Lower lobe of right lung (tissue), 2 donors: ENCODE measurements at places on chromosomes 5 and 9. TPM values are rescaled to one million over a fixed set of nuclear protein-coding genes. Genes with fewer than 3 reads are reported as not detected.

The SHB gene
- total RNA-seq: 25.3 TPM

The LURAP1L gene
- 29.2 TPM for total RNA-seq

The SOWAHA gene
- total RNA-seq: 0.18 TPM

The ARID3C gene
- not detected for total RNA-seq

The ACTBL2 gene
- total RNA-seq: not detected

The WNK2 gene
- 7.7 TPM for total RNA-seq

The ALDH1B1 gene
- total RNA-seq: 10.8 TPM

GRCh38 chr5:8060235-8060952 is 191.4 kb downstream of the MTRR start:
- H3K27ac ChIP-seq: no peak overlapping the region
- H3K4me1 ChIP-seq: no peaks in the 10 kb centered on the region
- H3K4me3 ChIP-seq: no peak overlapping the region
- no peak for DNase-seq
- no peaks in the 10 kb centered on the region for H3K27me3 ChIP-seq
- no peaks in the 10 kb centered on the region for H3K36me3 ChIP-seq

- H3K27me3 ChIP-seq: no peaks in the 10 kb centered on the region
- DNase-seq: no peak
- H3K4me3 ChIP-seq: no peak overlapping the region
- no peaks in the 10 kb centered on the region for H3K4me1 ChIP-seq
Observed at GRCh38 chr5:118722122-118723020, 266.0 kb downstream of the DTWD2 start.

DNA sequence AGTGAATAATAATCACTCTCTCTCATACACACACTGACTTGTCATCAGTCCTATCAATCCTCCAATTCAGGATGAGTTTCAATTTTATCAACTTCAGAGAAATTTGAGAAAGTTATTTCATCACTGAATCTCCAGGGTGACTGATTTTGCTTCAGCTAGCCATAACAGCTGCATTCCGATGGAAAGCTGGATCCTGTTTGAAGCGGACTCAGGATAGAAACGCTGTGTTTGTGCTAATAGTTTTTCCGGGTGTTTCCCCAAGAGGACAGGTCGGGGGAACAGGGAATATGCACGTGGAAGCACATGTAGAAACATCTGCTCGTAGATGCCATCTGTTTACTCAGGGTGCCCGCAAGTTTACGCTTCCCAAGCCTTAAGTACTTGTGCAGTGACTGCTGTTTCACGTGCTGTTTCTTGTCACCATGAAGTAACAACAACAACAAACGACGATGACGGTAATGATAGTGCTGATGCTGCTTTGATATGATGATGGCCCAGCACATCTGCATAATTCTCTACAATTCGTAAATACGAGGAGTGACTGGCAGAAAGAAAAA is 263.7 kb upstream of the DAPK1 start:
- no peaks in the 10 kb centered on the region for H3K36me3 ChIP-seq
- H3K4me1 ChIP-seq: no peaks in the 10 kb centered on the region
- no peak overlapping the region for H3K4me3 ChIP-seq

- no peak overlapping the region for H3K27ac ChIP-seq
- no peak overlapping the region for H3K4me3 ChIP-seq
Observed at GRCh38 chr9:100724886-100725285, 147.0 kb downstream of the CAVIN4 start.

DNA sequence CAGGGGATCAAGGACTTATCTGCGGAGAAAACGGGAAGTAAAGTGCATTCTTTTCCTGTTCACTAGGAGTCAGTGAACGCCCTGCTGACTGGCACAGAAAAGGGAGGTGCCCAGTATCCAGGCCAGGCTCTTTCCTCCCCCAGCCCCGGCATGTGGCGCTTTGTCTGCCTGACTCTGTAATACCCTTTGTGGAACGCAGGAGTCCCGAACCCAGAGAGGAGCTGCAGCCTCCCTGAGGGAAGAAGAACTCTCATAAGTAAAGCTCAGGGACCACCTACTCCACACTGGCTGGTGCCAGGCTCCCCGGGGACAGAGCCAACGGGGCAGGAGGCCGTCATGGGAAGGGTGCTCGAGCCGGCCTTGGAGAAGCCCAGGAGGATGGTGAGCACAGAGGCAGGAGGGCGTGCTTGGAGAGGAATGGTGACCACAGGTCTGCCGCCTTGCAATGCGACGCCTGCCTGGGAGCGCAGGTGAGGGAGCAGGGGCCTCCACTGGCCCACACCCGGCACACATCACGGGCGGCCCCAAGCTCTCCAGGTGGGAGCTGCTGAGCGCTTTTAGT is 31.5 kb downstream of the VAV2 start:
- no peak overlapping the region for H3K4me3 ChIP-seq
- H3K36me3 ChIP-seq: no peaks in the 10 kb centered on the region
- H3K27ac ChIP-seq: no peak overlapping the region
- peaks cover 54% of the 10 kb centered on the region for H3K4me1 ChIP-seq

DNA sequence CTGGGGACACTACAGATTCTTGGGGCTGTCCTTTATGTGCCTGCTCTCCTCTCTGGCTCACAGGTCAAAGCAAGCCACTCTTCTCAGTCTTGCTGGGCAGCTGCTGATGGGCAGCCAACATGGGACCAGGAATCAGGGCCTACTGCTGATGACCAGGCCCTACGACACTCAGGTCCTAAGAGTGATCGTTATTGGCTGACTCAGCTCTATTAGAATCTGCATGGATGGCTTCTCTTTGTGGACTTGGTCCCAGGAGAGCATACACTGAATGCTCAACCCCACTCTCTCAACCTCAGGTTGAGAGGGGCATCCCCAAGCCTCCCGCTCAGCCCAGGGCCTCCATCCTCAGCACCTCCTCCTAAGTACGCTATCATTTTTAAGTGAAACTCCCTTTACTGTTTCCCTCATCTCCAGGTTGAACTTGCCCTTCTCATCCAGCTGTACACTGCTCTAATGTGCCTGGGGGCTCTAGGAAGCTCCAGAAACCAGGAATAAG is 250.8 kb upstream of the PANK3 start:
- no peak for DNase-seq
- no peaks in the 10 kb centered on the region for H3K36me3 ChIP-seq
- H3K4me1 ChIP-seq: no peaks in the 10 kb centered on the region
- peaks cover 6% of the 10 kb centered on the region for H3K27me3 ChIP-seq
- H3K27ac ChIP-seq: no peak overlapping the region
- no peak overlapping the region for H3K4me3 ChIP-seq

DNA sequence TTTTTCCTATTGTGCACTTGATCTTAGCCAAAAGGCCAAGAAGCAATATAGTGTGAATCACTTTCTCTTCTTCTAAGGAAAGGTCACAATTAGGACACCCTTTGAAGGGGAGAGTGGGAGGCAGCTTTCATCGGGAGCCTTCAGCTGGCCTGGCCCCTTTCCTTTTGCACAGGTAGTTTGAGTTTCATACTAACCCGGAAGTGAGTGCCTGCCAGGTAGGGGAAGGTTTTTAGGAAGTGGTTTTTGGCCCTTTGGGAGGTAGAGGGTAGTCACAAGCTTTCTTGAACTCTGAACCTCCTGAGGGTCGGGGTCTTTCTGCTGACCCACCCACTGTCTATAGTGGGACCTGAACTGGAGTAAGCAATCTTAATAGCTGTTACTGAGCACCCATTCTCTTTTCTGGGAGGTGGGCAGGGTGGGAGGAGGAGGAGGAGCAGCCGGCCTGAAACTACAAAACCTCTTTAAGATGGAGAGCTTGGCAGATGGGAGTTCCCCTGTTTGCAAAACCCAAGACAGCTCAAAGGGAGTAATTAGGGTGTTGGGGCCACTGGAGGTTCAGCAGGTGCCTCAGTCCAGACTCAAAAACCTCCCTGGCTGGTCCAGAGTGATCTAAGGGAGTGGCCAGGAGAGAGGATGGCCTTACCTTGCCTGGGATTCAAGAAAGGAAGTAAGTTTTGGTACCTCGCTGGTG is 6.0 kb downstream of the LARP1 start:
- no peak overlapping the region for H3K4me3 ChIP-seq
- H3K4me1 ChIP-seq: peaks cover 66% of the 10 kb centered on the region
- no peak overlapping the region for H3K27ac ChIP-seq
- H3K27me3 ChIP-seq: no peaks in the 10 kb centered on the region
- H3K36me3 ChIP-seq: no peaks in the 10 kb centered on the region

GRCh38 chr9:137590123-137590468 is 216 bp downstream of the ZMYND19 start:
- no peak for DNase-seq
- peaks cover 27% of the 10 kb centered on the region for H3K36me3 ChIP-seq
- H3K4me1 ChIP-seq: peaks cover 30% of the 10 kb centered on the region
- H3K27me3 ChIP-seq: no peaks in the 10 kb centered on the region
- H3K27ac ChIP-seq: no peak overlapping the region
- H3K4me3 ChIP-seq: peak overlapping the region; percentile 68

DNA sequence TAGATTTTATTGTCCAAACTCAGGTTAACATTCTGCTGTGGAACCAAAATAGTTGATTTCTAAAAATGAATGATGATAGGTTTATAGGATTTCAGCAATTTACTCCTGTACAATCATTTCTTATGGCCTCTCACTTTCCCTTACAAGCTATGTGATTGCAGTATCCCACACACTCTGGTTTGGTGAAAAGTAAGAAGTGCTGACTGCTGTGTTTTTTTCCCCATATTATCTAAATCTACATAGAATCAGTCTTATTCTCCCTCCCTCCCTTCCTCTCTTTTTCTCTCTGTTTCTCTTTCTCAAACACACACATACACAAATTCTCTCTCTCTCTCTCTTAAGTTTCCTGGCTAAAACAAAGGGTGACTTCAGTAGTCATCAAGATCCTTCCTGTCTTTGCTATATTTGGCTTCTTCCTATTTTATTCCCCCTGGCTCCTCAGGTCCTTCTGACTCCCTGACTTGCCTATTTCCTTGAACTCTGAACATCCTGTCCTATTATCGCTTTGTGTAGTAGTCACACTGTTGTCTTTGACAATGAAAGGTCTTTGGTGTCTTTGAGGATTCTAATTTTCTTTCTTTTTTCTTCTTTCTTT is 55.9 kb upstream of the HAPLN1 start:
- no peaks in the 10 kb centered on the region for H3K36me3 ChIP-seq
- H3K4me1 ChIP-seq: no peaks in the 10 kb centered on the region
- DNase-seq: no peak
- H3K27me3 ChIP-seq: no peaks in the 10 kb centered on the region
- no peak overlapping the region for H3K27ac ChIP-seq
- no peak overlapping the region for H3K4me3 ChIP-seq

DNA sequence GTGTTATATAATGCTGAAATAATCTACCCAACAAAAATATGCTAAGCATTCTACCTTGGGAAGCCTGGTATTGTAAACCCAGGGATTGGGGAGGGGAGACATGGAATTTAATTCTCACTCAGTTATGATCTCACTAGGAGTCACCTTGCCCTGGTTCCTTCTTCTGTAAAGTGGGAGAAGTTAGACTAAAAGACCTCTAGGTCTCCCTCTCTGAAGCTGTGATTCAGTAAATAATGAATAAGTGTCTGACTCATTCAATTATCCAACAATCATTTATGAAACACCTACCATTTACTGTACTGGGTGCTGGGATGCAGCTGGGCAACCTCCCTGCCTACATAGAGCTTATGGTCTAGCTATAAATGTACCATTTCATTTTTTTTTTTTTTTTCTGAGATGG is 20.2 kb upstream of the SPARC start:
- no peak overlapping the region for H3K27ac ChIP-seq
- DNase-seq: no peak
- peaks cover 8% of the 10 kb centered on the region for H3K4me1 ChIP-seq
- no peak overlapping the region for H3K4me3 ChIP-seq
- no peaks in the 10 kb centered on the region for H3K36me3 ChIP-seq

GRCh38 chr9:133057006-133057405 is 4.8 kb upstream of the CEL start:
- no peaks in the 10 kb centered on the region for H3K27me3 ChIP-seq
- DNase-seq: no peak
- H3K4me3 ChIP-seq: no peak overlapping the region
- peaks cover 4% of the 10 kb centered on the region for H3K4me1 ChIP-seq

GRCh38 chr5:93532370-93532769 is 48.6 kb downstream of the NR2F1-AS1 start:
- no peaks in the 10 kb centered on the region for H3K27me3 ChIP-seq
- no peaks in the 10 kb centered on the region for H3K4me1 ChIP-seq
- H3K27ac ChIP-seq: no peak overlapping the region
- no peak for DNase-seq

DNA sequence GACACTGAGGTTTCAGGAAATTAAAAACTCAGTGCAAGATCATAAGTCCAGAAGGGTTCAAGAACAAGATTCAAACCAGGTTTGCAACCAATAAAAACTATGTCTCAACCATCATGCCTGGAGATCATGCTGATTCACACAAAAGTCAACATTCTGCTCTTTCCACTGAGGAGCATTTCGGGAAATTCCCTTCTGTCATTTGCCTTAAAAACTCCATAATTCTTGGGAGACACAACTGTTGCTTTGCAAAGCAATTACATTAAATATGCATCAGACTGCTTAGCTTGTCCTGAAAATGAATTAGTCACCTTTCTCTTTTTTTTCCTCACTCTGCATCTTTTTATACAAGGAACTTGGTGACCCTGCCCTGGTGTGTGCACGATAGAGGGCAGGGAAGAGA is 275.9 kb upstream of the ZNF462 start:
- no peaks in the 10 kb centered on the region for H3K27me3 ChIP-seq
- H3K4me1 ChIP-seq: no peaks in the 10 kb centered on the region
- no peak overlapping the region for H3K27ac ChIP-seq

- H3K27me3 ChIP-seq: no peaks in the 10 kb centered on the region
- no peaks in the 10 kb centered on the region for H3K4me1 ChIP-seq
- H3K27ac ChIP-seq: no peak overlapping the region
- H3K4me3 ChIP-seq: no peak overlapping the region
- DNase-seq: no peak
Observed at GRCh38 chr9:17453751-17454150, 125.1 kb upstream of the SH3GL2 start.

- no peaks in the 10 kb centered on the region for H3K27me3 ChIP-seq
- no peak for DNase-seq
- no peaks in the 10 kb centered on the region for H3K36me3 ChIP-seq
- H3K4me3 ChIP-seq: no peak overlapping the region
- peaks cover 52% of the 10 kb centered on the region for H3K4me1 ChIP-seq
- no peak overlapping the region for H3K27ac ChIP-seq
Observed at GRCh38 chr5:14155075-14155474, 11.9 kb downstream of the TRIO start.

- no peak overlapping the region for H3K27ac ChIP-seq
- no peak overlapping the region for H3K4me3 ChIP-seq
- DNase-seq: no peak
- H3K27me3 ChIP-seq: no peaks in the 10 kb centered on the region
- peaks cover 29% of the 10 kb centered on the region for H3K4me1 ChIP-seq
- no peaks in the 10 kb centered on the region for H3K36me3 ChIP-seq
Observed at GRCh38 chr5:149038336-149039080, 24.4 kb downstream of the SH3TC2 start.

GRCh38 chr5:35640623-35641022 is 23.0 kb downstream of the SPEF2 start:
- no peaks in the 10 kb centered on the region for H3K4me1 ChIP-seq
- no peak for DNase-seq
- no peak overlapping the region for H3K4me3 ChIP-seq
- H3K27me3 ChIP-seq: no peaks in the 10 kb centered on the region
